ENCODE measurements at places on chromosomes 12 and 14. TPM values are rescaled to one million over a fixed set of nuclear protein-coding genes. Genes with fewer than 3 reads are reported as not detected.

DNA sequence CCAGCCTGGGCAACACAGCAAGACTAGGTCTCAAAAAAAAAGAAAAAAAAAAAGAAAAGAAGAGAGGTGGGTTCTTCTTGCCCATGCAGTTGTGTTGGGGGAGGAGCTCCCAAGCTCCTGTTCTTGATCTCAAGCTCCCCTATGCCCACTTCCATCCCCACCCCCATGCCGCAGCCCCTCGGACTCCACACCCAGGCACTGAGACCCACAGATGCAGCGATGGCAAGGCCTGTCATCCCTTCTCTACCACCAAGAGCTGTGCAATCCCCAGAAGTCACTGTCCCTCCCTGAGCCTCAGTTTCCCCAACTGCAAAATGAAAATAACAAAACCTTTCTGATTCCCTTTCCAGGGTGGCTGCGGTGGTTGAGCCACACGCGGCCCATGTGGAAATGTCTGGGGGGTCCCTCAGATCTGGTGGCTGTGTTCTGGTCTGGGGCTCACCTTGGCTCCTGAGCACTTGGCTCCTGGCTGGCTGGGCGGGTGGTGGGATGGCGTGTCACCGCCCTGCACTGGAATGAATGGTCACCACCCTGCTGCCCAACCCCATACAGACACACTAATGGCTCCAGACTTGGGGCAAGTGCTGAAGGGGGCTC is 22.6 kb upstream of the KIF26A start:
- H3K27ac ChIP-seq = no peak overlapping the region
- no peak for DNase-seq
- H3K27me3 ChIP-seq = peaks cover 71% of the 10 kb centered on the region
- H3K4me1 ChIP-seq = peaks cover 7% of the 10 kb centered on the region

Gene PRH1
- 24.7 TPM for total RNA-seq

- no peak overlapping the region for H3K27ac ChIP-seq
- no peaks in the 10 kb centered on the region for H3K27me3 ChIP-seq
- no peak overlapping the region for H3K4me3 ChIP-seq
These were observed 183.4 kb downstream of the ESR2 start for GRCh38 chr14:64110802-64111201.

DNA sequence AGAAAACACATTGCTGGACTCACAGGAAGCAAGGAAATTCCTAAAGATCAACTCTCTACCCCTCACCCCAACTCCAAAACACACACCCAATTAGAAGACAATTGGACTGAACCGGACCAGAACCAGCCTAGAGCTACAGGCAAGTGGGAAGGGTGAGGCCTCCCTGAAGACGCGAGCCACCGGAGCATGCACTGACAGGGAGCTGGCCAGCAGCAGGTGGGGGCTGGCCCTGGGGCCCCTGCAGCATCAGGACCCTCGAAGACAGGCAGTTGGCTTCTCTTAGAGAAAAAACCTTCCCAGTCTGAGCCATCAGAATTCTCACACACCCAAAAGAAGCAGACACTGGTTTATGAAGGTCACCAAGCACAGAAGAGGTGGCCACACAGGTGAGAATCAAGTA is 209.5 kb upstream of the DIO3 start:
- H3K4me1 ChIP-seq = no peaks in the 10 kb centered on the region
- peaks cover 2% of the 10 kb centered on the region for H3K27me3 ChIP-seq
- DNase-seq = no peak
- H3K4me3 ChIP-seq = no peak overlapping the region
- H3K36me3 ChIP-seq = no peaks in the 10 kb centered on the region

Gene GLIPR1L1
- total RNA-seq = not detected

Gene TROAP
- total RNA-seq = 6.9 TPM

DNA sequence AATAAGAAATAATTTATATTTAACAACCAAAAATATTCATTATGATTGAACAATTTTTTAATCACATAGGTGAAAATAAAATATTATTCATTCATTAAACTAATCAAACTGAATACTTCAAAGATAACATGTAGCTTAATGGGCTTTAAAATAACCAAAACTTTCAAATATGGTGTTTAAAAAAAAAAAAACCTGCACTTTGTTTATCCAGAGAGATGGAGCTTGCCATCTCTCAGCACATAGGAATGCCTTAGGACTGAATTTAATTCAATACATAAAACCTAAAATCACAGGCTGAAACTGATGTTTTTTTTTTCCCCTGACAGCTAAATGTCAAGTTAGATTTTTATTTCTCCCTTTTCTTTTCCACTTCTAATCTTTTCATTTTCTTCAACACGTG is 14.4 kb upstream of the CCER1 start:
- no peak for DNase-seq
- H3K4me3 ChIP-seq = no peak overlapping the region
- no peaks in the 10 kb centered on the region for H3K27me3 ChIP-seq
- H3K4me1 ChIP-seq = no peaks in the 10 kb centered on the region
- no peak overlapping the region for H3K27ac ChIP-seq
- no peaks in the 10 kb centered on the region for H3K36me3 ChIP-seq

- H3K27me3 ChIP-seq = no peaks in the 10 kb centered on the region
- H3K4me1 ChIP-seq = no peaks in the 10 kb centered on the region
- no peak overlapping the region for H3K27ac ChIP-seq
- DNase-seq = no peak
These were observed 70.7 kb downstream of the TTC8 start for GRCh38 chr14:88895116-88895515.

- no peak overlapping the region for H3K4me3 ChIP-seq
- H3K27me3 ChIP-seq = no peaks in the 10 kb centered on the region
- no peaks in the 10 kb centered on the region for H3K4me1 ChIP-seq
- H3K27ac ChIP-seq = no peak overlapping the region
- no peak for DNase-seq
These were observed 6.2 kb downstream of the APAF1 start for GRCh38 chr12:98651328-98651727.

GRCh38 chr12:102601621-102602020 is 121.3 kb upstream of the IGF1 start:
- DNase-seq = no peak
- H3K36me3 ChIP-seq = no peaks in the 10 kb centered on the region
- peak overlapping the region; percentile 88 for H3K27ac ChIP-seq
- H3K4me3 ChIP-seq = no peak overlapping the region
- H3K27me3 ChIP-seq = no peaks in the 10 kb centered on the region
- H3K4me1 ChIP-seq = peaks cover 20% of the 10 kb centered on the region

Gene IL25
- not detected for total RNA-seq

GRCh38 chr12:57154804-57155434 is 7.5 kb upstream of the LRP1-AS start:
- peaks cover 45% of the 10 kb centered on the region for H3K4me1 ChIP-seq
- peaks cover 3% of the 10 kb centered on the region for H3K27me3 ChIP-seq
- peaks cover 78% of the 10 kb centered on the region for H3K36me3 ChIP-seq
- H3K4me3 ChIP-seq = no peak overlapping the region

Gene AGAP2
- 3.2 TPM for total RNA-seq

DNA sequence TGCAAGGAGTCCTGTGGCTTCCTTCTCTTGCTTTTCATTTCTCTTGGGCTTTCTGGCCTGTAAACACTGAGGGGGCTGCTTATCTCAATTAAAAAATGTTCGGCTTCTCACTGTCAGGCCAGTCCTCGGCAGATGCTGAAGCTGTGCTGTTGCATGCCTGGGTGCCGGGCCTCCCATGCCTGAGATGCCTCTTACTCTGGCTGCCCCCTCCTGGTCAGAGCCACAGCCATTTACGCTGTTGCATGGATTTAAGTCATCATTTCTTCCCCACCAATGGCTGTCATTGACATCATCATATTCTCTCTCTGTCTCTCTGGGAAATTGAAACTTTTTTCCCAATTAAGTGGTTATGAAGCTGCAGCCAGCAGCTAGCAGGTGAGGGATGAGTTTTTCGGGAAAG is 53.7 kb downstream of the FOXN4 start:
- H3K27ac ChIP-seq = no peak overlapping the region
- H3K27me3 ChIP-seq = no peaks in the 10 kb centered on the region
- H3K4me1 ChIP-seq = no peaks in the 10 kb centered on the region
- H3K4me3 ChIP-seq = no peak overlapping the region
- no peak for DNase-seq

All from muscle of leg (tissue), 16 donors.